ENCODE measurements at places on chromosomes 3 and 15. TPM values are rescaled to one million over a fixed set of nuclear protein-coding genes. Genes with fewer than 3 reads are reported as not detected.

GALNT15 gene
- 5.0 TPM for polyA plus RNA-seq

SH2D7 gene
- polyA plus RNA-seq: not detected

BCL2A1 gene
- polyA plus RNA-seq: not detected

FES gene
- polyA plus RNA-seq: 6.9 TPM

MASP1 gene
- polyA plus RNA-seq: 244 TPM

PRKCI gene
- 33.5 TPM for polyA plus RNA-seq

POLQ gene
- polyA plus RNA-seq: 1.0 TPM

OCA2 gene
- polyA plus RNA-seq: 0.04 TPM

USP3 gene
- polyA plus RNA-seq: 17.2 TPM

RETNLB gene
- not detected for polyA plus RNA-seq

CLDN11 gene
- 5.6 TPM for polyA plus RNA-seq

GLDN gene
- 0.21 TPM for polyA plus RNA-seq

BFSP2 gene
- polyA plus RNA-seq: not detected

RAB8B gene
- 39.7 TPM for polyA plus RNA-seq

CALML4 gene
- 0.47 TPM for polyA plus RNA-seq

MINAR1 gene
- 0.43 TPM for polyA plus RNA-seq

MIX23 gene
- polyA plus RNA-seq: 3.7 TPM

SI gene
- polyA plus RNA-seq: not detected

SYNPR gene
- polyA plus RNA-seq: not detected

AGBL1 gene
- polyA plus RNA-seq: not detected

GOLGA8O gene
- 0.56 TPM for polyA plus RNA-seq

PLOD2 gene
- 33.2 TPM for polyA plus RNA-seq

RPL39L gene
- 23.3 TPM for polyA plus RNA-seq
